ENCODE measurements at places on chromosomes 13 and 19.

GRCh38 chr19:39200803-39201115 lies 3.3 kb downstream of the SYCN start:
- no peak for DNase-seq

- no peak for DNase-seq
Measured at GRCh38 chr19:11580116-11580515, 2.7 kb upstream of the ACP5 start.

GRCh38 chr13:64130171-64130570 lies 2714.5 kb upstream of the PCDH20 start:
- no peak for DNase-seq

DNA sequence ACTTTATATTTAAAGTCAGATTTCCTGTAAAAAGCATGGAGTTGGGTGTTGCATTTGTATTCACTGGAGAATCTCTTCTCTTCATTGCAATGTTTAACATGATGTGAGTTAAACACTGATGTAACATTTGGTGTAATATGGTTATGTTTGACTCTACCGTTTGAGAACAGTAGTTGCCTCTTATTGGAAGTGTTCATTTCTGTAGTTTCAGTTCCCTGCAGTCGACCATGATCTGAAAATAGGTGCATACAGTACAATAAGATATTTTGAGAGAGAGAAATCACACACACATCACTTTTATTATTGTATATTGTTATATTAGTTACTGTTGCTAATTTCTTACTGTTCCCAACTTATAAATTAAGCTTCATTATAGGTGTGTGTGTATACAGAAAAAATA lies 105.2 kb upstream of the SPACA7 start:
- no peak for DNase-seq

GRCh38 chr19:19274146-19274545 lies 1.0 kb upstream of the TM6SF2 start:
- no peak for DNase-seq

GRCh38 chr19:7663706-7664105 lies 5.1 kb upstream of the RETN start:
- no peak for DNase-seq

DNA sequence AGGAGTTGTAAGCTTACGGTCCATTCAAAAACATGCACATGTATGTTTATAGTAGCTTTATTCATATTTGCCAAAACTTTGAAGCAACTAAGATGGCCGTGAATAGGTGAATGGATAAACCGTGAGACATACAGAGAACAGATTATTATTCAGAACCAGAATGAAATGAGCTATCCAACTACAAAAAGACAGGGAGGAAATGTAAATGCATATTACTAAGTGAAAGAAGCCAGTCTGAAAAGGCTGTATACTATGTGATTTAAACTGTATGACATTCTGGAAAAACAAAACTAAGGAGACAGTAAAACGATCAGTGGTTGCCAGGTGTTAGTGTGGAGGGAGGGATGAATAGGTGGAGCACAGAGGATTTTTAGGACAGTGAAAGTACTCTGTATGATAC lies 19.9 kb downstream of the NDFIP2 start:
- DNase-seq = no peak

DNA sequence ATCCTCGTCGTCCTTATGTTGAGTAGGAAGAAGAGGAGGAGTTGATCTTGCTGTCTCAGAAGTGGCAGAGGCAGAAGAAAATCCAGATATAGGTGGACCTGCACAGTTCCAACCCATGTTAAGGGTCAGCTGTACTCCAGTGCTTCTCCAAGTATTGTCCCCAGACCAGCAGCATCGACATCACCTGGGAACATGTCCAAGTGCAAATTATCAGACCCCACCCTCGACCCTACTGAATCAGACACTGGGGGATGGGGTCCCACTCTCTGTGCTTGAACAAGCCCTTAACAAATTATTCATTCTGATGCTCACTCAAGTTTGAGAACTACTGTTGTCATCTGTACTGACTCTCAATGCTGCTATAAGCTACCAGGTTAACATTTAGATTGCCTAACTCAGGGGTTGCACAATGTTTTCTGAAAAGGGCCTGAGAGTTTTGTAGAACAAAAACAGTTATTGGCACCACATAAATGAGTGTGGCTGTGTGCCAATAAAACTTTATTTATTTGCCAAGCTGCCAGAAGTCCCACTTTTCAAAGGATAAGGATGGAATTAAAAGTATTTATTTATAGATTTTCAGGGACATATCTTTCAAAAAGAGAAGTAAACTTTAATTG lies 226.7 kb upstream of the IPO5 start:
- no peak for DNase-seq

DNA sequence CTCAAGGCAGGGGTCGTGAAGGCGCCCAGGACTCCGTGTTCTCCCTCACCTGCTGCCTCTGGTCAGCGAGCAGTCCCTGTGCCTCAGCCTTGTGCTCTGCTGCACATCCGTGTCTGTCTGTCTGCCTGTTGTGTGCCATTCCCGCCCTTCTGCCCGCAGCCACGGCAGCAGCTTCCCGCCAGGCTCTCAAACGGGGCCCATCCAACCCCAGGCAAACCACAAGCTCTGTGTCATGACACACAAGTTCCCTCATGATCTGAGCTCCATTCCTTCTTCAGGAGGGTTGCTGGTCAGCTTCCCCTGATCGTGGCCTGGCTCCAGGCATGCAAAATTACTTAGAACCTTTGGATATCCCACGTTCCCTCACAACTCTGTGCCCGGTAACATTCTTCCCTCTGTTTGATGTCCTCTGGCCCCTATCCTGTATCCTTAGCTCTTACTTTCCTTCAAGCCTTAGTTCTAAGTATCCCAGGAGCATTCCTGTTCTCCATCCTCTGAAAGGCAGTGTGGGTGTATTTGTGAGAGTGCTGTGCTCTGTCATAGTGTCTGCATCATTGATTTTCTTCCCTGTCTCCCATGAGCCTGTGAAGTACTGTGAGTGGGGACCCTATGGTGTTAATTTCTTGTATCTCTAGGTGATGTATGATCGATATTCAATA lies 3.2 kb downstream of the GPR183 start:
- peak; percentile 72 for DNase-seq

- no peak for DNase-seq
Measured at GRCh38 chr13:28754698-28755545, 36.2 kb upstream of the SLC46A3 start.
